ENCODE measurements at places on chromosomes 3 and 15.

- no peak for DNase-seq
Observed at GRCh38 chr15:93164409-93164808, 75.4 kb upstream of the RGMA start.

GRCh38 chr3:41199866-41200668 is 762 bp downstream of the CTNNB1 start:
- DNase-seq = peak; percentile 63

DNA sequence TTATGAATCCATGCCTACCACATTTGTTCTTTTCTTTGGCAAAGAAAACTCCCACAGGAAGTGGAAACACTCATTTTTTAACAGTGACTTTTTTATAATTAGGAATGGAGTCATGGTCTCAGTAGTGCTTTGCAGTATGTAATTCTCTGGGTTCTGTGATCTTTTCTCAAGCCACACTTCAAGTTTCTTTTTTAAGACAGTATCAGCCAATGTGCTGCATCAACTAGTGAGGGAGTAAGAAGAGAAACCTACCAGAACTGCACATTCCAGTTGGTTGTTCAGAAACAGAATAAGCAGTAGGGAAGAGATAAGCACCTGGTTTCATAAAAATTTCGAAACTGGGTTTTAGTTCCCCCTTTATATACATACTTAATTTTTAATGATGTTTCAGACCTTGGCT is 126.3 kb downstream of the FOXB1 start:
- DNase-seq = no peak

- no peak for DNase-seq
Observed at GRCh38 chr3:186303965-186304364, 58.1 kb downstream of the DGKG start.

DNA sequence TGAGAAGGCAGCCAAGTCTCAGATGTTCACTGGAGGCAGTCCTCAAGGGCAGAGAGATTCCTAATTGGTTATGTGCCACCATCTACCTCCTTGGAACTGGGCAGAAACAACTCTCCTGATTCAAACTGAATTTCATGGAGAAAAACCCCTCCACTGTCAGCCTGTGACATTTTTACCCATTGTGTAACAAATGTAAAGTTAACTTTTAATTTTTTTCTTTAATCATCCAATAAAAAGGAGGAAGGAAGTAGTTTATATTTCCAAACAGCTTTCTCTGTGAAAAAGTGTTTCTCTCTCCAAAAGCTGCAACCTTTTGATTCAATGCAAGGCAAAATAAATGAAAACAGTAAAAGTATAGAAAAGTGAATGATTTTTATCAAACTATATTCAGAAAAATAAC is 510 bp upstream of the COLQ start:
- DNase-seq = no peak

- no peak for DNase-seq
Observed at GRCh38 chr3:157064402-157064801, 95.5 kb downstream of the CCNL1 start.

DNA sequence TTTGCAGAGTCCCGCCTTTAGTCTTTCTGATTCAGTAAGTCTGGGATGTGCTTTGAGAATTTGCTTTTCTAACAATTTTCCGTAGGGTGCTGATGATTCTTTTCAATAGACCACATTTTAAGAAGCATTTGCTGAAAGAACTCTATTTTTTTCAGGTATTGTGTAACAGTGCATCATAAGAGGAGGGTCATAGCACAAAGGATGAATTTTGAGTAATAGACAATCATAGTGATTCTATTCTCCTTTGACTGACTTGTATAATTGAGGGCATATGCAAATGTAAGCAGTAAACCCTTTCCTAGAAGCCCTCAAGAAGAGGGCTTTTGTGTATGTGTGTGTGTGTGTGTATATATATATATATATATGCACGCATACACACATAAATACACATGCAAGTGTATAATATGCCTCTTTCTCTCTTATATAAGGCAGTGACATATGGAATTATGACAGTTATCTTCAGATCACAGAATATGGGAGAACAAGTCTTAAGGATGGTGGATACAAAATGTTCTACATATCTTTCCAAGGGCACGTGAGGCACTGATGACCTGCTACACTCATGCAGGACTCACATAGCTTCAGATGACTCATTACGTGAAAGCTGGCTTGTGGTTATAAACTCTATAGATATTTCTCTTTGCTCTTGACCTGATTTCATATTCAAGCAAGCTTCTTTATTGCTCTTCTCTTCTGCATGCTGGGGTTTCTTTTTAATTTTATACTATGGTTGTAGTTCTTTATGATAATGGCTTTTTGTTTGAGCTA is 6.5 kb upstream of the PLSCR1 start:
- DNase-seq = no peak

- no peak for DNase-seq
Observed at GRCh38 chr3:74067296-74067695, 442.6 kb upstream of the PDZRN3 start.

DNA sequence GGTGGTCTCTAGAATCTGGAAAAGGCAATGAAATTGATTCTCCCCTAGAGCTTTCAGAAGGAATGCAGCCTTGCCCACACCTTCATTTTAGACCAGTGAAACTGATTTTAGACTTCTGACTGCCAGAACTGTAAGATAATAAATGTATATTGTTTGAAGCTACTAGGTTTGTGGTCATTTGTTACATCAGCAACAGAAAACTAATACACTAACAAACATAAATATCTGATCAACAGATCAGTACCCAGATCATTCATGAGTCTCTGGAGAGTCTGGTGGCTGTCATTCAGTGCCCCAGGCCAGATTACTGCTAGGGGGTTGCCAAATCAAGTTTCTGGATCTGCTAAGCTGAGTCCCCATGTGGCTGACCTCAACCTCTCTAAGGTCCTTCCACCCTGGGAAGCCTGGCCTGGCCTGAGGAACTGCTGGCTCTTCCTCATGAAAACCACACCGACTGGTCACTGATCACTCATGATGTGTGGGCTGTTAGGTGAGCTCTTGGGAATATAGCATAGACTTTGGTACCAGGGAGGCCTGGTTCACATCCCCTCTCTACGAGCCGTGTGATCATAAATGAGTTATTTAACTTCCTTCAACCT is 11.1 kb upstream of the LACTB start:
- DNase-seq = no peak

DNA sequence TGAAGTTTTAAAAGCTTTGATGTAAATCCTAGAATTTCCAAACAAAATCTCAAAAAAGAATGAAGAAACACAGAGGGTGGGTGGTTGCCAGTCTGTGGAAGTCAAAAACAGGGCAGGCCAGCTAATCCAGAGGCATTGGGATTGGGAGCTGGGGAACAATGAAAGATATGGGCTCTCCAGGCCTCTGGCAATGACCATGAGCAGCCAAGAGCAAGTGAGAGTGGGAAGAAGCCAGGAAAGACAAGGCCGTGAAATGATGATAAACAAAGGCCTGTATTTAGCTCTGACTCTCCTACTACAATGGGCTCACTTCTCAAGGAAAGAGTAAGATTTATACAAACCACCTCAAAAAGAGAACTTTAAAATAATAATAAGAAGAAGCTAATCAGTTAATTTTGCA is 248.5 kb downstream of the ZMAT3 start:
- no peak for DNase-seq

GRCh38 chr15:57403566-57404325 is 27.4 kb downstream of the CGNL1 start:
- no peak for DNase-seq

DNA sequence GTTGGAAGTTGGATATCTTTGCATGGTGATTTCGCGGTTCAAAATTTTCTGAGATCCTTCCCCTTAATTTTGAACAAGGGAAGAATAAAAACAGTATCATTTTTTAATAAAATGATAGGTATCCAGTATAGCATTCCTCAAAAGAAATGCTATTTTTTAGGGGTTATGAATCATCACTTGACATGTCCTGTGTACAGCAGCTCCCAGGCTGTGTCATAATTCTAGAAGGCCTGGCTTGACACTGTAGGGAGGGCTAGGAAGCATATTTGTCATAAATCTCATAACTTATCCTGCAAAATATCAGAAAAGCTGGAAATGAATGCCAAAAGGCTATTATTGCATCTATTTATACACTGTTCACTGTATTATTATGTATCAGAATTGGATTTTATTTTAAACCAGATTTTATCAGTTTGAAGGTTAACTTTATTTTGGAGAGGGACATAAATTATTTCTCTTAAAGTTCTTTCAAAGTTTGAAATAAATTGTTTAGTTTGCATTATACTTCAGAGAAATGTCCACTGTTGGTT is 539.1 kb upstream of the ROBO2 start:
- DNase-seq = no peak

GRCh38 chr15:84911879-84912660 is 27.6 kb downstream of the SLC28A1 start:
- no peak for DNase-seq

GRCh38 chr3:122944671-122945161 is 82.8 kb downstream of the SEMA5B start:
- DNase-seq = no peak

GRCh38 chr3:136142592-136142991 is 53.5 kb downstream of the MSL2 start:
- DNase-seq = no peak

GRCh38 chr3:14532691-14533456 is 7.3 kb downstream of the GRIP2 start:
- DNase-seq = peak; percentile 95

GRCh38 chr15:81152799-81153198 is 18.7 kb downstream of the CFAP161 start:
- DNase-seq = no peak

GRCh38 chr15:101554115-101554915 is 64.8 kb upstream of the PCSK6 start:
- DNase-seq = no peak

DNA sequence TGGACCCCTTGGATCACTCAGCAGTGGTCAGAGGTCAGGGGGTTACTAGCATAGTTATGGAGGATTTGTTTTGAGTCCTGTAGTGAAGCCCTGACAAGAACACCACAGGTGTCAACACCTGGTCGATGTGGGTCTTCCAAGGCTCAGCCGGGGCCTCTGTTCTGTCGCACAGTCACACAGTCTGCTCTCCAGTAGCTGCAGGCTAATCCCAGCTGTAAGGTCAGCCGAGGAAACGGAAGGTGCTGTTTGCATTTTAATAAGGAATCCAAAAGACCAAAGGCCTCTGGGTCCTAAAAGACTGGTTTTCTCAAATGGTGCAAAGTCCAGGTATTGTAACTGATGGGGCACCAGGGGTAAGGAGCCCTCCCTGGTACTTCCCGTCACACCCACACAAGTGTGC is 71.7 kb downstream of the RPLP1 start:
- DNase-seq = no peak

- peak; percentile 34 for DNase-seq
Observed at GRCh38 chr15:92277776-92278175, 115.9 kb upstream of the ST8SIA2 start.

DNA sequence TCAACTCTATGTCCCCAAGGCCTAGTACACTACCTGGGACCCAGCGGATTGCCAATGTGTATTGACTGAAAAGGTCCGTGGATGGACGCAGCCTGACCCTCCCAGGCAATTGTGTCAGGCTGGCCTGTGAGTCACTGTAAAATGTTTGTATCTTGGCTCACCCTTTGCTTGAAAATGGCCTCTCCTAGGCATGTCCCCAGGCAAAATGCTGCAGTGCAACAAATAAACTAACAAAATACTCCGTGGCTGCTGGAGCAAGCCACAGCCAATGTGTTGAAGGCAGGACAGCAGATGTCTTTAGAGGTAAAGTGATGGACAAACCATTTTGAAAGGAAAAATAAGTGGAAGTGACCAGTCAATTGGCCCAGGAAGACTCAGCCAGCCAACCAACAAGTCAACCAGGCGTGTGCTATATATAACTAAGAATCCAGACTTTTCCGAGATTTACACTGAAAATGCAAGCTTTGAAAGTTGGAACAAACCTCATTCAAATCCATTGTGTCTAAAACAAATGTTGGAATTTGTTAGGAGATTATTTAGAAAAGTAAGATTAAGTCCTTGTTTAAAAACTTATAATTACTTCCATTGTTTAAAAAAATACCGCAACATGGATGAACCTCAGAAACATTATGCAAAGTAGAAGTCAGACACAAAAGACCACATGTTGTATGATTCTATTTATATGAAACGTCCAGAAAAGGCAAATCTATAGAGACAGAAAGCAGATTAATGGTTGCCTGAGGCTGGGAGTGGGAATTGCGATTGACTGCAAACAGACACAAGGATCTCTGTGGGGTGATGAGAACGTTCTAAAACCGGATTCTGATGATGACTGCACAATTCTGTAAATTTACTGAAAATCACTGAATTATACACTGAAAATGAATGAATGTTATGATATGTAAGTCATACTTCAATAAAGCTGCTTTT is 191.2 kb downstream of the TLE3 start:
- DNase-seq = no peak

DNA sequence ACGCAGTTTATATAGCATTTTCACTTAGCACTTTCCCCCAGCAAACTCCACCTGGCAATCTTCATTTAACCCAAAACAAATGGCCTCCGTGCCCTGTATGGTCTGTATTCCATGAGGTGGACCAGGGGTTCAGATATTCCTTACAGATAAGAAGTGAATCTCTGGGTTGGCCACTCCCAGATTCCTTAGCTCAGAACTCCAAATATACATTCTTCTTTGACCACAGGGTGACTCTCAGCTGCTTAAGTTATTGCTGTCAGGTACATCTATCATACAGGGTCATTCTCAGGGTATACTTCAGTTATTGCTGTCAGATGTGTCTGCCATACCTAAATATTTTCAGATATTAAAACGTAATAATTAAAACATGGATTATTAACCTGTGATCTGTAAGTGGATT is 229.8 kb downstream of the TBL1XR1 start:
- DNase-seq = no peak

- no peak for DNase-seq
Observed at GRCh38 chr3:174725303-174725702, 133.8 kb upstream of the NAALADL2 start.

- DNase-seq = no peak
Observed at GRCh38 chr15:58704155-58704865, 45.2 kb downstream of the ADAM10 start.

DNA sequence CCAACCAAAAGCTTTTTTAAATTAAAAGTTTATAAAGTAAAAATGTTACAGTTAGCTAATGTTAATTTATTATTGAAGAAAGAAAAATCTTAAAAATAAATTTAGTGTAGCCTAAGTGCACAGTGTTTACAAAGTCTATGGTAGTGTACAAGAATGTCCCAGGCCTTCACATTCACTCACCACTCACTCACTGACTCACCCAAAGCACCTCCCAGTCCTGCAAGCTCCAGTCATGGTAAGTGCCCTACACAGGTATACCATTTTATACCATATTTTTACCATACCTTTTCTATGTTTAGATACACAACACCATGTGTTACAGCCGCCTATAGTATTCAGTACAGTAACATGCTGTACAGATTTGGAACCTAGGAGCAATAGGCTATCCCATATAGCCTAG is 29.1 kb downstream of the SSR3 start:
- no peak for DNase-seq
